NCI-H1930 (cell line): ENCODE measurements at places on chromosomes 11 and 22.

DNA sequence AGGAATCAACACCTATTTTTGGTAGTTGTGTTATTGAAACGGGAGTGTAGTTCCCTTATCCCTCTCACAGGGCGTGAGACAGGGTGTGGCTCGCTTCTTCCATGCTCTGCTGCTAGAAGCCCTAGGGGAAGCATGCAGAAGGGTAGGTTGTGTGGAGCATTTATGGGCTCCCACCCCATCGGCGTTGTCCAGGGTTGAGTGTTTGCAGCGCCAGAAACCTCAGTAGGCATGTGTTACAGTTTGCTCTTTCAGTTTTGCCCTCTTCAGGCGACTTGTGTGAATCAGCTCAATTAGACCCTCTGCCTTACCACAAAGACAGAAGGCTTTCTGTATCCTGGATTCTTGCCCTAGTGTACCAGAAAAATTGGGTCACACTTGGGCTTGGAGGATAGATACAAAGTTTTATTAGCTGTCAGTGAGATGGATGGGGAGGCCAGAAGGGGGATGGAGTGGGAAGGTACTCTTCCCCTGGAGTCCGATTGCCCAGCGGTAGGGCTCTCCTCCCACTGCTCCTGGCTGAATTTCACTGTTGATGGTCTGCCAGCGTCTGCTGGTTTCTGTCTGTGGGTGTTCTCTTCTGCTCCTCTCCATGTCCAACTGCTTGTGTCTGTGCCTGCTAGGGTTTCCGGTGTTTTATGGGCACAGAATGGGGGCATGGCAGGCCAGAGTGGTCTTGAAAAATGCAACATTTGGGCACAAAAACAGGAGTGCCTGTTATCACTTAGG lies 358.3 kb upstream of the CTSC start:
- DNase-seq: no peak

DNA sequence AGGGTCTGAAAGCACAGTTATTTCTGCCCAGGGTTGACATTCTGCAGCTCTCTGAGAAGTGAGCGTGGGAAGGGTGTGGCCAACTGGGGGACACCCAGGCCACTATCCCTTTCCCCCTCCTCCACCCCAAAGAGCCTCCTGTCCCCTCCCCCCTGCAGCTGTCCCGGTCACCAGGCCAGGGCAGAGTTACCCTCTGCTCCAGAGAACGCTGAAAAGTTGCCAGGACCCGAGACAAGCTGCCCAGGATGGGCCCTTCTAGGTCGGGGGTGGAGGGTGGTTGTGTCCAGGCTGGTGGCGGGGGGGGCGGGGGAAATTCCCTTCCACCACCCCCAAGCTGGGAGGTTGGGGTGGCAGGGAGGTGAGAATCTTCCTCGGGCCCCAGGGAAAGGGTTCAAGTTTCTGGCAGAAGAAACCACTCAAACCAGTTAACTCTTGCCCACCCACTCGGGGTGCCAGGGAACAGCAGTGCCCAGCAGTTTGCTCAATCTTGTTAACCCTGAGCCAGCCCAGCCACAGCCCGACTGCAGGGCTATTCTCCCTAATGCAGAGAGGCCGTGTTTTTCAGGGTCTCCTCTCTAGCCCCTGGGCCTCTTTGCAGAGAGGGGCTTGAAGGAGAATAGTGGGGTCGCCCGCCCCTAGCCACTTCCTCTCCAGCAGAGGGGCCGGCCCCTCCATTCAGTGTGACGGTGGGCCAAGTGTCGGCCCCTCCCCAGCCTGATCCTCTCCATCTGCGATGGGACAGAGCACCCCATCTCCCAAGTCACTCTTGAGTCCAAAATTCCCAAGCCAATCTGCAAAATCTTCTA lies 697 bp downstream of the LGALS1 start:
- no peak for DNase-seq

- no peak for DNase-seq
Observed at GRCh38 chr11:70142221-70142875, 60.7 kb upstream of the FADD start.

- DNase-seq: no peak
Observed at GRCh38 chr11:13216019-13216710, 61.4 kb upstream of the BMAL1 start.

DNA sequence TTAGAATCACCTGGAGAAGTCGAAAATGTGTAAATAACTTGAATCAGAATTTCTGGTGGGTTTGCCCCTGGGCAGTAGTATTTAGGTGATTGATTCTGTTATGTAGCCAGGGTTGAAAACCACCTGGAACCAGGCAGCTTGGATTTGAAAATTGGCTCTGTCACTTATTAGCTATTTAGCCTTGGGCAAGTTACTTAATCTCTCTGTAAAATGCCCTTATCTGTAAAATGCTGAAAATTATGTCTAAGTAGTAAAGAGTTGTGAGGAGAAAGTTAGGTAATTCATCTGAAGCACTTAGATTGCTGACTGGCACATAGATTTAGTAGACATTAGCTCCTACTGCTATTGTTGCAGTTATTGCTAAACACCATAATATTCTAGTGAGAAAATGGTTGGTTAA lies 49.3 kb downstream of the PPME1 start:
- no peak for DNase-seq

DNA sequence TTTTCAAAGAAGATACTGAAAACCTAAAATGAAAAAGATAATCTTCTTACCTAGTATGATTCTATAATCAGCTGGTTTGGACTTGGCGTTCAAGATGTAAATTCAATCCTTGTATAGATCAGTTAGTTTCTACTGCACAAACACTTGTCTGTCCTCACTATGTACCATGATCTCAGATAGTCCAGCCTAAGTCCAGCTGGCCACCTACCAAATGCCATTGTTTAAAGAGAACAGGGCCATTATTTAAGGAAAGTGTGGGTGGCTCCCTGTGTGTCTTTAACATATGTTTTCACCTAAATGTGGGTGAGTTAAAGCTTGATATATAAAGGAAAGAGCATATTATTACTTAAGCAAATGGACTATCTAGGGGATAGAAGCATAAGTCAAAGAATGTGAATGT lies 38.6 kb downstream of the BLID start:
- DNase-seq: no peak

DNA sequence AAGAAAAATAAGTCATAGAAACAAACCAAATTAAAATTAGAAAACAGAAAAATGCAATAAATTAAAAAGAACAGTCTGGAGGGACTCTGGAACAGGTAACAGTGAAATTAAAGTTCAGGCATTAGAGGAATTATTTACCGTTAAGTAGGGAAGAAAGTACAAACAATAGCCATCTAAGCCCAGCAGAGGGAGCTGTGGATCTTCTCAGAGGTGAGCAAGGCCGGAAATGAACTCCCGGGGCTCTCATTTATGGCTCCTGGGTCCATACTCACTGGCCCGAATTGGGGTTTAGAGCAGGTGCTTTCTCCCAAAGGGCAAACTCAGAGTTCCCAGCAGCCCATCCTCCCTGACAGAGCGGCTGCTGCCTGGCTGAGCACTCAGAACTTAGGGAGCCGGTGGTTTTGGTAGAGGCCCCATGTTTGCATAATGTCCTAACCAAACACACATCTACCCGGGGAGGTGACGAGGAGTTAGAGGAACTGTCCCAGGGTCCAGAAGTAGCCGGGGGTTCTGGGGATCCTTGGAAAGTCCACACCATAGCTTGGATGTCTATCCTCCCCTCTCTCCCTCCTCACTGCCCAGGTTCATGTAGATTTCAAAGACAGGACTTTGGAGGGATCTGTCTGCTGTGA lies 87.8 kb upstream of the VPREB1 start:
- DNase-seq: peak; percentile 31

GRCh38 chr11:34145073-34145472 lies 39.6 kb downstream of the NAT10 start:
- DNase-seq: no peak

GRCh38 chr11:17684550-17684949 lies 34.8 kb upstream of the MYOD1 start:
- no peak for DNase-seq

DNA sequence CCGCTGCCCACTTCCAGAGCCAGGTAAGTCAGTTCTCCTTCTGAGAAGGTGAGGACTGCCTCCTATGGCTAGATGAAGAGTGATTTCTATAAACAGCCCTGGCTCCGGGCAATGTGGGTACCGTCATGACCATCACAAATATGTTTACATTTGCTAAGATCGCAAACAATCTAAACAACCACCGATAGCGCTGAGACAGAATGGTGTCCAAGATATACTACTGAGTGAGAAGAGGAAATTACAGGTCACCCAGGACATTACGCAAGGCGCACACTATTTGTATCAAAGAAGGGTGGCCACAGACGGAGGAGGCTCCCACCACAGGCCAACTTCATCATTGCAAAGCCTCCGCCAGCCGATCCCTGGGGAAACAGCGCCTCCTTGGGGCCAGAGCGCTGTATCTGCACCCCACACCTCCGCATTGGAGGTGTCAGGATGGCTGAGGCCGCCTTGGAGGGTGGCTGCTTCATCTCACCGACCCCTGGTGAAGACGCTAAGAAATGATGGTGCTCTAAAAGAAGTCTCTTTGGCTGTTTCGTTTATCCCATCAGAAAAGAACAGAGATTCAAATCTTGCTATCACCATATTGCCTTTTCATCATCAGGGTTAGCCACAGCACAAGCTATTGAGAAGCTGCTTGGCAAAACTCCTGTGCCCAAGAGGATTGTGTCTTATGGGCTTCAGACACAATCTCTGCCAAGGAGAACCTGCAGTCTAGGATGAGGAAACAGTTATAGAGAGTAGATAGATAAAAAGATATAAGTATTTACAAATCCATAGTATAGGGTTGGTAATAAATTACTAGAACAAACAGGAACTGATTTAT lies 12.3 kb upstream of the ASRGL1 start:
- peak; percentile 17 for DNase-seq
